ENCODE measurements at places on chromosomes 11 and 22.

DNA sequence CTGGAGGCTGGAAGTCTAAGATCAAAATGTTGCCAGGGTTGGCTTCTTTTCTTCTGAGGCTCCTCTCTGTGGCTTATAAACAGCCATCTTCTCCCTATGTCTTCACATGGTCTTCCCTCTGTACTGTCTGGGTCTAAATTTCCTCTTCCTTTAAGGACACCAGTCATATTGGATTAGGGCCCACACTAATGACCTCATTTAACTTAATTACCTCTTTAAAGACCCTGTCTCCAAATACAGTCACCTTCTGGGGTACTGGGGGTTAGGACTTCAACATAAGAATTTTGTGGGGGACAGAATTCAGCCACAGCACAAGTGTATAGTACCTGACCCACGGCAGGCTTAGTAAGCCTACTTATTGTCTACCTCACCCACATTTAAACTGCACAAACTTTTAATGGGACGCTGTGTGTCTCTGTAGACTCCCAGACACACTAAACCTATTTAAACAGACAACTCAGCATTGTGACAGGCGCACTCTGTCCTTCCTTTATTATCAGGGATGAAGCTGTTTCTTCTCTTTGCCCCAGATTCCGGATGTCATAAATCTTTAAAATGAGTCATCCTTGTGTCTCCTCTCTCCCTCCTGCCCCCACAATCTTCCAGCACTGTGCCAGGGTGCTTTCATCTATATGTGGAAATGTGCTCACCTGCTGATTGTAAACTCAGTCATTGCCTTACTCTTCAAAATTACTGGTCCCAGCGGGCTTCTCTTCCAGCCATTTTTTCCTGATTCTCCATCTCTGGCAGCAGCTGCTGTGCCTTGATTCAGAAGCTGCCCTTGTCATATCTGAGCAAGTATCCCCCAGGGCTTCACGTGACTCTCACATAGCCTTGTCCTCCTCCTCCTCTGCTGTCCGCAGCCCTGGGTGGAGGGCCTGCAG is 5.4 kb upstream of the MAPK8IP1 start:
- DNase-seq = no peak

GRCh38 chr11:11449327-11449726 is 96.3 kb upstream of the CSNK2A3 start:
- DNase-seq = no peak

- no peak for DNase-seq
Measured at GRCh38 chr11:932435-932834, 6.8 kb downstream of the AP2A2 start.

DNA sequence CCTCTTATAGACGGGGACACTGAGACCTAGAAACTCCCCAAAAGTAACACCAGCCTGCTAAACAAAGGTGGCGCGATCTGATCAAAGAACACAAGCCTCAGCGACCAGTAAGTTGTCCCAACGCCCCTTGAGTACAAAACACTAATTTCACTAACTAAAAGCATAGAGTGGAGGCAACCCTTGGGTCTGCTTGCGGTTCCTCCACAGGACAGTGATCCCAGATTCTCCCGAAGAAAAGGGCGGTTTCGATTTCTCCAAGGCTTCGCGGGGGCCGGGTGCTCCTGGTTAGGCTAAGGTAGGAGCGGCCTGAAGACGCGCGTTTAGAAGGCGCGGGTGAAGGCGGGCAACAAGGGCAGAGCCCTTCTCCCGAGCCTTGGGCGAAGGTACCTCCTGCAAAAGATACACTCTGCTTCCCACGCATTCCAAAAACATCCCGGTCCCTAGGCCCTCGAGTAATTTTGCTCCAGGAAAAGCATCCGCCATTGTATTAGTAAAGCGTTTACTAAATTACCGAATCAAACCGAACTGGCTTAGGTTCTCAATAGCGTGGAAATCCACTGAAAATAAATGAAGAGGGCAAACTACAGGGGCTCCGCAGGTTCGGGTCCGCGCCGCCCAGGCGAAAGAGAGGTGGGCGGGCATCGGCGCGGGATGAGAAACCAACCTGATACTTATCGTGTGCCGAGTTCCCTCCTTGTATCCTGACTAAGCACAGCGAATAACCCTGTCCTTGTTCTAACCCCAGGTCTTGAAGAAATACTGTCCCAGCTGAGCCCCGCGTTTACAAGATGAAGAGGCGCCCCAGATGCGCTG is 2.0 kb downstream of the WT1 start:
- no peak for DNase-seq

DNA sequence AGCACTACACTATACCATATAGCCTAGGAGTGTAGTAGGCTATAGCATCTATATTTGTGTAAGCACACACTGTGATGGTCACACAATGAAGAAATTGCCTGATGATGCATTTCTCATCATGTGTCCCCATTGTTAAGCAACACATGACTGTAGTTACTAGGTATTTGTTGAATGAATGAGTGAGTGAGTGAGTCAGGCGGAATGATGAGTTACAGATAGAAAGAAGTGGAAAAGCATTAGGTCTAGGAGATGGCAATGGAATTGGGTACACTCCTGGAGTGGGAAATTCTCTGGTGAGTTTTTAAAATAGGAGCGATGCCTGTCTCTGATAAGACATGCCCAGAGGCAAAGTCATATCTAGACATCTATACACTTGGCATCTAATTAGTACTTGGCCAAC is 160.5 kb upstream of the TBCEL start:
- DNase-seq = peak; percentile 4

DNA sequence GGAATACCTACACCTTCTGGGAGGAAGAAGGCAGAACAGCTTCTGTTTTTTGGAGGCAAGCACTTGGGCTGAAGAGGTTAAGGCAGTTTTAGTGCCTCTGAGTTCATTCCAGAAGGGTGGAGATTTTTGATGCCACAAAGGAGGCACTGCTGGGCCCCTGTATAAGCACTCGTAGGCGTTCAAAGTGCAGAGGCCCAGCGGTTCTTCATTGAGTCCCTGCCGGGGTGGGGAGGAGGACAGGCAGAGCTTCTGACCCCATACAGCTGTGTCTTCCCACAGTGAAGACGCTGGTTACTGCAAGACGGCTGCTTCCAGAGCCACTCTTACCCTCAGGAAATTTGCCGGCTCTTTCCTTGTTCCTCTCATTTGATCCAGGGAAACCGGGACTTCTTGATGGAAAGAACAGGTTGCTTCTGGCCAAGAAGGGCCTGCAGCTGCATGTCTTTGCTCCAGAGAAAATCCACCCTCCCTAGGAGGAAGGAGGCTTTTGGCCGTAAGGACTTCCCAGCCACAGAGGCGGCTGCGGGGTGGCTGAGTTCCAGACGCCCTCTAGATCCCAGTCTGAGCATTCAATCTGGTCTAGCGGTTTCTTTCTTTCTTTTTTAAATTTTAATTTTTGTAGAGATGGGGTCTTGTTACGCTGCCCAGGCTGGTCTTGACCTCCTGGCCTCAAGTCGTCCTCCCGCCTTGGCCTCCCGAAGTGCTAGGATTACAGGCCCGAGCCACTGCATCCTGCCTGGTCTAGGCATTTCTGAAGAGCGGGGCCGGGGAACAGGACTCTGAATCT is 9.4 kb downstream of the ADAMTS15 start:
- no peak for DNase-seq

DNA sequence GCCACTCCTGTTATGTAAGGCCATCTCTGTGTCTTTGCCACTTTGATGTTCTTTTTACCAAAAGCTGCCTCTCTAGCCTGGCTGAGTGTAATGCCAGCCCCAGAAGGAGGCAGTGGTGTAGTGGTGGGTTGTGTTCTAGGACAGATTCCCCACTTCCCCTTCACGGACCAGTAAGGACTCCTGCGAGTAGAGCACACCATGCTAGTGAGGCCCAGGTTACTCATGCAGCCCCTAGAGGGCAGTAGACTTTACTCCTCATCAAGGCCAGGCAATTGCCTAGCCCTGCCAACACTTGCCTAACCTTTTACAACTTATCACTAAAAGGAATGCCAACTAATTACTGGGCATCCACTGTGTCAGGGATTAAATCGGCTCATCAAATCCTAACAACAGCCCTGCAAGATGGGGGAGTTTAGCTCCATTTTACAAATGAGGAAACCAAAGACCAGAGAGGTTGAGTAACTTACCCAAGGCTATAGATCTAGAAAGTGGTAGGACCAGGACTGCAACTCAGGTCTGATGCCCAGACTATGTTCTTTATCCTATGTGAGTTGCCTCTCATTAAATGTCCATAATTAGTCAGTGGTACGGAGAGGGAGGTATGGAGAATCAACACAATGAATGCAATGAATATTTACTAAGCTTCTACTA is 75.3 kb downstream of the APIP start:
- DNase-seq = peak; percentile 10
